ENCODE measurements at places on chromosomes 5 and 9.

GRCh38 chr5:43312699-43313034 is 545 bp downstream of the HMGCS1 start:
- DNase-seq = no peak

DNA sequence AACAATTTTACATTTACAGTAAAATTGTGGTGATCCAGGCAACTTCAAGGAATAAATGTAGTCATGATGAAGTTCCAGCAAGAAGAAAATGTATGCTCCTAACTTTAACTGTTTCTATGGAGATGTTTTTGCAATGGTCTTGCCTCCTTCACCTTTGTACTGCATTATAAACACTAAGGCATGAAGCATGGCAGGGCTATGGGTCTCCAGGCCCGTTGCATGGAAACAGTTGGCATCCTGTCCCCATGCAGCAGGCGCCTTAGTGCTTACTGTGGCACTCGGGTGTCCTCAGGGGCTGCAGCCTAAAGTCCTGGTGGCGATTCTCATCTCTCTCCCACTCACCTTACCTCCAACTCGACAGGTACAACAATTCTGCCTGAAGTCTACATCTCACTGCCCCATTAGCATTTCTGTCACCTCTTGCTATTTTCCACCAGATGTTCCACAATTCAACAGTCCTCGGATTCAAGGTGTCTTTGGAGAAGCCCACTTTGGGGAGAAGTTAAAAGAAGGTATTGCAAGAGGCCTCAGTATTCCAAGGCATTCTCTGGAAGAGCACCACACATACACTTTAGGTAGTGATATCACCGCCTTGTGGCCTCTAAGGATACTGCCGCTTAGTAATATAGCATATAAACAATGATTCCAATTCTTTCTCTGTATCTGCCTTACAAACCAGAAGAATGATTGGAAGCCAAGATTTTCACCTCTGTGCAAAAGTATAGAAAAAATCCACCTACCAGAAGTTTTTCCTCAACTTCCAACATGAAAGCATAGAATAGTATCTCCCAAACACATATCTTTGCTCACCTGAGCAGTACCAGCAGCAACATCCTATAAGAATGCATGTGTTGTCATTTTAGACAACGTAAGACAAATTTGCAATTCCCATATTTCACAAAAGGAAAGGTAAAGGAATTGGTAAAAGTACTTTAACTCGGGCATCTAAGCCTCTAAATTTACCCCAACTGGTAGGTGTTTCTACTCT is 5.1 kb downstream of the LIFR start:
- DNase-seq = no peak

DNA sequence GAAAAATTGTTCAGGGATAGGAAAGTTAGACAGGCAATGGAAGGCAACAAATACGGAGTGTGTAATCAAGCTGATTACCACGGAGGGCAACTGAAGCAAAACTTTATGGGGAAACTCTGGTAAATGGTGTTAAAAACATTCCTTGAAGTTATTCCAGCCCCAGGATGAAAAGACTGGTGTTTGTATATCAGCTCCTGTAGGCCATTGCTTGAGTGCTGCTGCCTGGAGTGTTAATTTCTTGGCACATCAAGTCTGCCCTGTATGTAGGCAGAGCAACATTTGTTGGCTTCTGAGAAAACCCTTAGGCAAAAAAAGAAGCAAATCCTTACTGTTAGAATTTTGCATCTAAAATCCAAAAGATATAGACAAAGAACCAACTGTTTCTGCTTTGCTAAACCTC is 686.5 kb upstream of the ACO1 start:
- no peak for DNase-seq

DNA sequence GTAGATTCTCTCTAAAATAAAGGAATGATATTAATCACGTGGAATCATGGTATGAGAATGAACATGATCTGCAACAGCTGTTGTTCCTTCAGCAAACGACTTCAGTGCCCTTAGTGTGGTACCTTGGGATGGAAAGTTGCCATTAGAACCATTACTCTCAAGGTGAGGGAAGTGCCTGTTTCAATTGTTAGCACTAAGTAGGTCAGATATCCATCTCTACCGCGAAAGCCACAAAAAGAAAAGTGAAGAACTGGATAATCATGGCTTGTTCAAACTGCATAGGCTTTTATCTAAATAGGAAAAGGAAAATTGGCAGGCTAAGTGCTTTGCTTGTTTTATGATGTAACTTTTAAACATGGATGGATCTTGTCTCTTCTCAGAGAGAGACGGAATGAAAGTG is 380.7 kb downstream of the MRPS30 start:
- no peak for DNase-seq

All from ureter (tissue), 1 donor.